ENCODE measurements at places on chromosomes 6 and 20.

GRCh38 chr20:43584448-43585136 is 6.1 kb upstream of the IFT52 start:
- no peak for DNase-seq

DNA sequence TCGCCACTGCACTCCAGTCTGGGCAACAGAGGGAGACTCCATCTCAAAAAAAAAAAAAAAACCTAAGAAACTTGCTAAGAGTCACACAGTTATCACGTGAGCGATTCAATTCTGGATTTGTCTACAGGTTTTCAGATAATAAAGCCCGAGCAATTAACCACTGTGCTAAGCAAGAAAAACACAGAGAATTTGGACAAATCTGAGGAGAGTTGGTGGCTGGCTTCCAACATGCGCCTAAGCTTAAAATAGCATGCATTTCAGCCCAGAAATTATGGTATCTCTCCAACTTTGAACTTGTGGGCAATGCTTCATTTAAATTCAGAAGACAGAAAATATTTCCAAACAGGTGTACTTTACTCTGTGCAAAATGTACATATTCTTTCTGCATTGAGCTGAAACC is 232.9 kb downstream of the TSHZ2 start:
- DNase-seq, result no peak

GRCh38 chr6:70973604-70974003 is 16.7 kb upstream of the B3GAT2 start:
- no peak for DNase-seq

DNA sequence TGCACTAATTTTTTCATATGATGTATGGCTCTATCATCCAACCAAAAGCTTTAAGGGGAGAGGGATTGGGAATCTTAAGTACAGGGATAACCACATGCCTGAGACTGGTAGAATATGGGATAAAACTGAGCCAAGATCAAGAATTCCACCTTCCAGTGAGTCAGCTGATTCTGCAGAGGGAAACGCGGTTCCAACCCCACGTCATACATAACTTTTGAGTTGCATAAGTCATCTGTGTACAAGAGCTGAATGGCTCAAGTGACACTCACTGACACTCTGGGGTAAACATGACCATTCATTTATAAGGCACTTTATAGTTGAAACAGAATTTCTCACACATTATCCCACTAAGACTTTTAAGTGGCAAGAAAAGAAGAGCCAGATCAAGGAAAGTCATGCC is 16.4 kb downstream of the TRIM27 start:
- no peak for DNase-seq

GRCh38 chr20:61523145-61523544 is 271.1 kb downstream of the CDH4 start:
- no peak for DNase-seq

DNA sequence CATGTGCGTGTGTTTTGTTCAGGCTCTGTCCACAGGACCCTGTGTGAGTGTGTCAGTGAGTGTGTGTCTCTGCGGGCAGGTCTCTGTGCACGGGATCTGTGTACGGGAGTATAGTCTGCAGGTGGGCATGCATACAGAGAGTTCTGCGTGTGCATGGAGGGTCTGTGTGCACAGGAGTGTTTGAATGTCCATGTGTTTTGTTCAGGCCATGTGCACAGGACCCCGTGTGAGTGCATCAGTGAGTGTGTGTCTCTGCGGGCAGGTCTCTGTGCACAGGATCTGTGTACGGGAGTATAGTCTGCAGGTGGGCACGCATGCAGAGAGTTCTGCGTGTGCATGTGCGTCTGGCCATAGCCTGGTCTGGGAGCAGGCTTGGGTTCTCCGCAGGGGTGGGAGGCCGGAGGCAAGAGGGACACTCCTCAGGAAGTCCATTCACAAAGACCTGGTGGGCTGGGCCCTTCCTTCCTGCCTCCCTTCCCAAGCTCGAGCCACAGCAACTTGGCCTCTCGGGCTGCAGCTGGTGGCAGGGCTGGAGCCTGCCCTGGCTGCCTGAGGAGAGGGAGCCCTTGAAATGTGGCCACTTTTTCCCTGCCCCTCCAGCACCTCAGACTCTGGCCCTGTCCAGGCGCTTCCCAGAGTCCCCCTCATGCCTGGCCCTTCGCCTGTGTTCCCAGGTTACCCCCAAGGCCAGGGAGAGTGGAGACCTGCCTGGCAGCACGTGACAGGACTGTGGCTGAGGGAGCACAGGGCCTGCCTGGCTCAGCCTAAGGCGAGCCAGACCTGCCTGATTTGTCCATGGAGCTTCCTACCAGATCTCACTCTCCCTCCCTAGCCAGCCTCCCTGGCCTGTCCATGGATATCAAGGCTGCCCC is 6.8 kb downstream of the HSPA12B start:
- DNase-seq, result no peak

DNA sequence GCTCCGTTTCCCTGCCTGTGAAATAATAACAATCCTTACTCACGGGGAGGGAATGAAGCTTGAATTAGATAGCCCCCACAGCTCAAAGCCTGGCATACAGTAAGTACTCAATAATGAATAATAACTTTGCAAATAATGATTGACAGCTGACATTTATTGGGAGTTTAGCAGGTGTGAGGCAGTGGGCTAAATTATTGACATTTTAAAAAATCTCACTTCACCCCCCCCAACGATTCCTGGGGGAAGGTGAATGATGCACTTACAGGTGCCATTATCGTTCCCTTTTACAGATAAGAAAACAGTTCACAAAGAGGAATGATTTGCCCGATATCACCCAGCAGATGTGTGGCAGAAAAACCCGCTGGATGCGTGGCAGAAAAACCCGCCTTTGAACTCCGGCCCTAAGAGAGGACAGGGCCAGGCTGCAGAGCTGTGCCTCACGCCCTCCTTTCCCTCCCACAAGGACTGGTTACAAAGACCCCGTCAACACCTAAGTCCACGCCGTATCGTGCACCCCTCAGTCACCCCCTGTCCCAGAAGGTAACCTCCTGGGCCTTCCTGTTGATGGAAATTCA is 114.2 kb upstream of the PTPN1 start:
- DNase-seq, result no peak

- DNase-seq, result no peak
These were observed 129.6 kb downstream of the PLEKHG1 start for GRCh38 chr6:150729188-150729748.

GRCh38 chr6:156828280-156828703 is 51.1 kb downstream of the ARID1B start:
- no peak for DNase-seq

DNA sequence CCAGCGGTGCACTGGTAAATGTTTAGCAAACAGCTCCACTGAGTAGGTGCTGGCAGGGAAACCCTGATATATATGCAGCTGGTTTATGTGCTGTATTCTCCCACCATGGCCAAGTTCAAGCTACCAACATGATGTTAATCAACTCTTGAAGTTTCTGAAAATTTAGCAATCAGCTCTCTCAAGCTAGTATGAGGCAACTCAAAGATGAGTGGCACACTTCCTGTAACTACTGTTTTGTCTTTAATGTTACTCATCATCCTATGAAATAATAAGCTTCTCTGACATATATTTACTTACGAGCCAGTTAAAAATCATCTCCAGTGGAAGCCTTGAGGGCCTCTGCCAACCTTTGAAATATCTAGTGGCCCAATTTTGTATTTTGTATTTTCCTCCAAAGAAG is 54.7 kb downstream of the TRMT6 start:
- DNase-seq, result no peak

DNA sequence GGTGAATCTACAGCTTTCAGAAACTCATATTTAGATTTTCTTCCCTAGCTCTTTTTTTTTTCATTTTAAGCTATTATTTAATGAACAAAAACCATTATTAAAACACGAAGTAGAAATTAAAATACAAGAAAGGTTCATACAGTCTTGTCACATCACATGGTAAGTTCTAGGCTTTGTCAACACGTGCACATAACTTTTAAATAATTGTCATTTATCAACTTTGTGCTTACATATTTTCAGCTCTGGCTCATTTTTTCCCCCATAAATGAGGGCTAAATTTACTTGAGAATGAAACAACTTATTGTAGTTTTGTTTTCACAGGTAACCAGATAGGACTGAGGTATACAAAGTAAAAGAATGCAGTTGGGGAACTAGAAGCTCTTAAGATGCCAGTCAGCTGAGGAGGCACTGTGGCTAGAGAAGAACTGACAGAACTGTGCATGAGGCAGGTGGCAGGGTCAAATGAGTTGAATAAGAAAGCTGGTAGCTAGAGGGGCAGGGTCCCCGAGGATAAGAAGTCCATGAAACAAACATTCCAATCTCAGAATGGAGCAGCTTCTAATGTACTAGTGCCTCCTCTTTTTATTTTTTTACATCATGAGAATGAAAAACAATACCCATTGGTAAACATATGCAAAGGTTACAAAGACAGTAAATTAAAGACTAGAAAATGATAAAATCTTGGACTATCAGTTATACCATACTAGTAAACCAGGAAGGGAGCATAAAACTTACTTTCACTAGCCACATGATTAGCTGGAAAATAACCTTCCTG is 141.5 kb downstream of the MYB start:
- no peak for DNase-seq

- DNase-seq, result no peak
These were observed 59.7 kb upstream of the TMEM181 start for GRCh38 chr6:158500016-158500735.

DNA sequence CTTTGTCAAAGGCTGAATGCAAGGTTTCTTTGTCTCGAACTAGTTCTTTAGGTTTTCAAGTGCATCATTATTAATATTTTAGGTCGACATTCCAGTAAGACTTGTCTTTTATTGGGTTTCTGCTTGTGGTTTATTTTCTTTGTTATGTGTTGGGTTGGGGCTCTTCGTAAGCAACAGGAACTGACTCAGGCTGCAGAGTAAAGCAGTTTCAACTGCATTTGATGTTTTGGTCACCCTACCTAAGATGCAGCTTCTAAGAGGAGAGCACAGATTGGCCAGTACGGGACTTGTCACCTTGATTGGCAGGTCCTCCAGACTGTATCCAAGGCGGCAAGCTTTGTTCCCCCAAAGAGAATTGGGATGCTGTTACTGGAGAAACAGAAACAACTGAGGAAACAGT is 149.5 kb upstream of the SULF2 start:
- DNase-seq, result no peak
